ENCODE measurements at places on chromosomes 12 and 14.

DNA sequence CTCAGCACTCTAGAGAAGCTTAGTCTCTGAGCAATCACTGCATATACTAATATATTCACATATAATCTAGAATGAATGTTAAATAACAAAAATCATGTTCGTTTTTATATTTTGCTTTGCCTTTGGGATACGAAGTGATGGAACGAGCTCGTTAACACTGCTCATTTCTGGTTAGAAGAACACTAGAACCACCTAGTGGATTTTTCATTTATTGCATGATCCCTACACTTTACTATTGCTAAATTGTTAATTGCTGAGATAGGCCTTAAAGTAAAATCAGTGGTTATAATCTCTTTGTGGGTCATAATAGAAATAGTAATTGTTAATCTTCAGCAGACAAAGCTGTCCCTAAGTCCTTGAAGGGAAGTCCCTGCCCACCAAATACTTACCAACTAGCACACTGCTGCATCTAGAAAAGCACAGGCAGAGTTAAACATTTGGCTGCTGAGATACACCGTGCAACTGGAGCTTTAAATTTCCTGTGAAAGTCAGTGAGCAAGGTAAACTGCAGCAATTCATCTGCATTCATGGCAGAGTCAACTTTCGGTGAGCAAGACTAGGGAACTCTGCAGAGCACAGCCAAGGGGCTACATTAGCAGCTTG is 353.7 kb downstream of the APAF1 start:
- DNase-seq: no peak

- DNase-seq: no peak
These were observed 11.9 kb downstream of the PTGDR start for GRCh38 chr14:52279408-52279807.

- DNase-seq: no peak
These were observed 2.3 kb upstream of the HSPB8 start for GRCh38 chr12:119176267-119177055.

DNA sequence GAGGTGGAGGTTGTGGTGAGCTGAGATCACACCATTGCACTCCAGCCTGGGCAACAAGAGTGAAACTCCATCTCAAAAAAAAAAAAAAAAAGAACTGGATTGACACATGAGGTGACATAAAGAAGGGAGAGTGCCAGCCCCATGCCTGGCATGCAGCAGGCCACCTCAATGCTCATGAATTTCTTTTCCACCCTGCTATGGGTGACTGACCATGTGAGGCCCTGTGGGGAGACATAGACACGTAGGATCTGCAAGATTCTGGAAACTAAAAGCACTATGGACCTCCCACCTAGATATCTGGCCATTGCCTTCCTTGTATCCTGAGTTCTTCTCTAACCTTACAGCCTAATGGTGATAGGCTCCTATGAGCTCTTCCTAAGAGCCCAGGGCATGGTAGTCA is 5.6 kb upstream of the ACTN1 start:
- no peak for DNase-seq

GRCh38 chr12:122969676-122970075 is 3.4 kb upstream of the ABCB9 start:
- no peak for DNase-seq

DNA sequence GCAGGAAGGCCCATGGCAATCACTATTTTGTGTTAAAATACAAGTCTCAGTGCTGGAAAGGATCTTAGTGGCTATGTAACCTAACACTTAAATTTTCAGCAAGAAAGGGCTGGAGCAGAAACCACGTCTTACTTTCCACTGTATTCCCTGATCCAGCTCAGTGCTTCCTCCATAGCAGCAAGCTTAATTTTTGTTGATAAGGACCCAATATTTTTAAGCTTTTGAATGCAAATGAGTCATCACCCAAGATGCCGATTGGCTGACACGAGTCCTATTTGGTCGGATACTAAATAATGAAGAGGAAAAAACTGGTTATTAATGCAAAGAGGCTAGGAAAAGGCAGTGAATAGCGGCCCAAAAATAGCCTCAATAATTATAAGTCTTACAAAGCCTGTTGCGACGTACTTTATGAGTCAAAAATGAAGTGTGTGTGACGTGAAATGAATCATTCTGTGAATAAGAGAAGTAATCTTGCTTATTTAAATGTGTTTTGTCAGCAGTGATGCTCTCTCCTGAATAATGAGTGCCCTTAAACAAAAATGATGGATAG is 46.9 kb upstream of the IGF1 start:
- no peak for DNase-seq

- DNase-seq: no peak
These were observed 3.0 kb downstream of the ETV6 start for GRCh38 chr12:11652351-11653040.

GRCh38 chr14:71613168-71613567 is 319.1 kb upstream of the RGS6 start:
- DNase-seq: no peak

- DNase-seq: no peak
These were observed 37.0 kb upstream of the HMGA2 start for GRCh38 chr12:65787056-65787865.

DNA sequence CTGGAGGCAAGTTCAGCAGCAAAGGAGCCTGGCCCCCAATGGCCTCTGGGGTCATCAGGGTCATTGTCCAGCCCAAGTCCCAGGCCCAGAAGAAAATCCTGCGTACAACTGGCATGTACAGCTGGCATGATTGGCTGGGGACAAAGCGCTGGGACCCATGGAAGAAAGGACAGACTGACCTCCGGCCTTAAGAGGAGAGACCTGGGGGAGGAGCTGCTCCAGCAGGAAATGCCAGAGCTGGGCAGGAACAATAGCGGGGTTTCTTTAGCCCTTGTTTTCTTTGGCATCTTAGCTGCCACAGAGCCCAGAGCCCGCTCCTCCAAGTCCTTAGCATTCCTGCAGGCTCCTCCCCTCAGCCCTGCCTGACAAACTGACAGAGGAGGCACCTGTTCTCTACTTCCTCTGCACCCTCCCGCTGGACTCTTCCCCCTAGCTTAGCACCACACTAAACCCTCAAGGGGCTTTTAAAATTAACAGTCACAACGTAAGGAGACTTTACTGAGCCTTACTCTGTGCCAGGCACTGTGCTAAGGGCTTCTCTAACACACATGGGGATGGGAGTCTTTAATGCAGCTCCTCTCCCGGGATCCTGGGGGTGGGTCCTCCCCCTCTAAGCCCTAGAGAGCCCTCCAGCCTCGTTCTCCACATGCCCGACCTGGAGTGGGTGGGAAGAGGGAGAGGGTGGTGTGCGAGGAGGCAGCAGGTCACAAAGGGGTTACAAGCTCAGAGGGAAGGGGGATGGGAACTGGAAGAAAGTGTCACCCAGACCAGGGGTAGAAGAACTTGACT is 1.8 kb upstream of the AQP5 start:
- DNase-seq: no peak

DNA sequence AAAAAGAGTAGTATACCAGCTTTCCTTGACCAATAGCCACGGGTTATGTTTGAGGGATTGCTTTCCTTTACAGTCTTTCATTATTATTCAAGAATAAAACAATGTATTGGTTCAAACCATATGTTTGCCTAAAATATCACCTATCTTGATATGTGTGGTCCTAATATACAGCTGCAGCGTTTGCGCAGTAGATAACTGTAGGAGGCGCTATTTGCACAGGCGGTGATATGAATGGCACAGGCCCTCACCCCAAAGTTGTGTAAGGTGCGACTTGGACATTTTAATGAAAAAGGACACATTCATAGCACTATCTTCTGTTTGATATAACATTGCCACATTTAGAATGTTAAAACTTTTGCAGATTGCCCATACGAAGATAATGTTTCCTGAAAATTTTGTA is 298.4 kb downstream of the TRHDE start:
- no peak for DNase-seq

DNA sequence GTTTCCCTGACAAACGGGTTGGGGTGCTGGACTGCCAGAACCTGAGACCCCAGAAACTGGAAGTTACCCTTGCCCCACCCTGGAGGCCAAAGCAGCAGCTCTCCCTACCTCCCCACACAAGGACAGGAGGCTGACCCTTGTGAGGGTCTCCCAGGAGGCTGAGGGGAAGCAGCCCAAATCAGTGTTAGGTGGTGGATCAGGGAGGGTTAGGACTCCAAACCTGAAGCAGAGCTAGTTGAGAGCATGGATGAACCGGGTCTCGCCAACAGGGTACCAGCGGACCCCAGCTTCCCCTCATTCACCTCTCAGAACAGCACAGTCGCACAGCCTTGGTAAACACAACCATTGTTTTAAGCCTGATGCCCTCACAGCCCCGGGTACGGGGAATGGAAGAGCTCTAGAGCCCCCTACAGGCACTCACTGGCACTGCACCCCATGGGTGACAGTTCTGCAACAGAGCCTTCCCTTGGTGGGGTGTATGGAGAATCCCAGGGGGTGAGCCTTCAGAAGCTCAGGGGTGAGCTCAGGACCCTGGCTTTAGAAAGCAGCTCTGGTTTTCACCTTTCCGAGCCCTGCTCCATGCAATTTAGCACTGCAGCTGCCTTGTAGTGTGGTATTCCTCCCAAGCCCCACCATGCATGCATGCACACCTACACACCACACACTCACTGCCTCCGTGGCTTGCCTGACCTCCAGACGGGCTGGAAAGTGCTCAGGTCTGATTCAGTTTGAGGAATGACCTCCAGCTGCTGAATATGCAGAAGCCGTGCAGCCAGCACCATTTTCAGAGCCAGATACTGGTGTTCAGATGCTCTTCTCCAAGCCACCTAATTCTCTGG is 11.2 kb downstream of the ESRRB start:
- DNase-seq: peak; percentile 80

DNA sequence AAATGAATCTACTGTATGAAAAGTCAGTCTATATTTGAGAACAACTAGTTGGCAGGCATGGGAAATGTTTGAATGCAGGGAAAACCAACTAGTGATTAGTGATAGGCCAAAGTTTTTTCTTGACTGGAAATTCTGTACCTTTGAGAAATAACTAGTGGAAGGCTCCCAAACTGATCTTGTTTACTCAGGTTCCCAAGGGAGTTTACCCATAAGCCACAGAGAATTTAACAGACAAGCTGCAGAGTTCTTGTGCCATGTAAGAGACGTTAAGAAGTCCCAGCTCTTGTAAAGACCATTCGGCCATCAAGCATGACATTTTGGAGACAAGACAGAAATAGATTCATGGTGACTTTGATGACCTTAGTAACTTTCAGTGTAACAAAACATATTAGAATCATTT is 1882.8 kb upstream of the SEL1L start:
- DNase-seq: no peak

- no peak for DNase-seq
These were observed 3.9 kb upstream of the BTG1 start for GRCh38 chr12:92149563-92149962.

GRCh38 chr14:22664261-22664660 is 20.1 kb upstream of the OR6J1 start:
- peak; percentile 98 for DNase-seq

- no peak for DNase-seq
These were observed 45.6 kb downstream of the GPHB5 start for GRCh38 chr14:63273129-63273528.

GRCh38 chr12:46663318-46663717 is 162.5 kb downstream of the SLC38A4 start:
- no peak for DNase-seq

- no peak for DNase-seq
These were observed 204.1 kb downstream of the BCL11B start for GRCh38 chr14:99067927-99068326.

GRCh38 chr14:99784508-99784907 is 8.7 kb upstream of the EML1 start:
- no peak for DNase-seq

- DNase-seq: peak; percentile 46
These were observed 1.1 kb upstream of the YY1 start for GRCh38 chr14:100237735-100238418.

- no peak for DNase-seq
These were observed 3.6 kb downstream of the CFAP73 start for GRCh38 chr12:113152835-113153814.

GRCh38 chr12:41946106-41946505 is 198.6 kb downstream of the GXYLT1 start:
- no peak for DNase-seq

GRCh38 chr12:4787965-4788364 is 67.8 kb downstream of the GALNT8 start:
- no peak for DNase-seq

DNA sequence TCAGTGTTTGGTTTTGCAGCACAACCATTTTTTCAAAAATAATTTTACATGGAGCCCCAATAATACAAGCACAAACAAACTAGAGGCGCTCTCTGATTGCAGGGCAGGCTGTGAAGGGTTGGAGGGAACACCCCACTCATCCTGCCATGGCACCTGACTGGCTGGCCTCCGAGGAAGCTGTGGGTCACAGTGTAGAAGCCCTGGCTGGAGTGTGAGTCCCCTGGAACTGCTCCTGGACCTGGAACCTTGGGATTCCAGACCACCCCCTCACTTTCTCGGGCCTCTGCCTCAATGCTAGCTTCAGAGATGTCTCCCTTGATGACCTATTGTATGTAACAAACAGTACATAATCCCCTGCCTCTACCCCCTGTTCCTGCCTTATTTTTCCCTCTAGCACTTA is 14.8 kb upstream of the SERPINA12 start:
- DNase-seq: no peak

- DNase-seq: no peak
These were observed 476.4 kb downstream of the SOX5 start for GRCh38 chr12:23473071-23473470.

- DNase-seq: no peak
These were observed 222.7 kb upstream of the NOVA1 start for GRCh38 chr14:26820572-26820971.

- peak; percentile 33 for DNase-seq
These were observed 213.6 kb downstream of the ERC1 start for GRCh38 chr12:1204581-1205121.

- DNase-seq: no peak
These were observed 3.5 kb upstream of the PTPN6 start for GRCh38 chr12:6947615-6948014.

DNA sequence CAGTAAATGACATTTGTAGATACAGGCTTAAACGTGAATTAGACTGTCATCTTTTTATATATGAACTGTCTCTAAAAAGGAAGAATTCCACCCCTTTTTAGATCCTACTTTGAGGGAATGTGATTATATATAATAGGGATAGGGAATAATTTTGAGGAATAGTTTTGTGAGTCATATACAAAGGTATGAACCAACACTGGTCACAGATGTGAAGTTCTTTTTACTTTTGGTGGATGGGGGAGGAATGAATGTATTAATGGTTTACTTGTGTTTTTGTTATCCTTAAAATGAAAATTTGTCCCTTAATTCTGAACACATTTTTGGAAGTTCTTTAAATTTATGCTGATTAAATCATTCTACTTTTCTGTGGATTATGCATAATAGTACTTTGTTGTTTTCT is 30.4 kb downstream of the FRS2 start:
- no peak for DNase-seq

Data from NCI-H524 (cell line).